ENCODE measurements at places on chromosomes 5 and 9. TPM values are rescaled to one million over a fixed set of nuclear protein-coding genes. Genes with fewer than 3 reads are reported as not detected.

DNA sequence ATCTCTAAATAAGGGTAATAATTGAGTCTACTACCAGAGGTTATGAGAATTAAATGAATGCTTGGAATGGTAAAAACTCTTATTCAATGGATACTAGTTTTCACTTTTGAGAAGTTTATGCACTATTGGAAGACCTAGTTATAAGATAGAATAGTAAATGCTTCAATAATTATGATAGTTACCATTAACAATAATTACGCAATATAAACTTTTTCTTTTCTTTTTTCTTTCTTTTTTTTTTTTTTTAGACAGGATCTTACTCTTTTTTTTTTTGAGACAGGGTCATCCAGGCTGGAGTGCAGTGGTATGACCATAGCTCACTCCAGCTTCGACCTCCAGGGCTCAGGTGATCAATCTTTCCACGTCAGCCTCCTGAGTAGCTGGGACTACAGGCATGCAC, 6.7 kb downstream of the ALDOB start:
- DNase-seq, result no peak

DNA sequence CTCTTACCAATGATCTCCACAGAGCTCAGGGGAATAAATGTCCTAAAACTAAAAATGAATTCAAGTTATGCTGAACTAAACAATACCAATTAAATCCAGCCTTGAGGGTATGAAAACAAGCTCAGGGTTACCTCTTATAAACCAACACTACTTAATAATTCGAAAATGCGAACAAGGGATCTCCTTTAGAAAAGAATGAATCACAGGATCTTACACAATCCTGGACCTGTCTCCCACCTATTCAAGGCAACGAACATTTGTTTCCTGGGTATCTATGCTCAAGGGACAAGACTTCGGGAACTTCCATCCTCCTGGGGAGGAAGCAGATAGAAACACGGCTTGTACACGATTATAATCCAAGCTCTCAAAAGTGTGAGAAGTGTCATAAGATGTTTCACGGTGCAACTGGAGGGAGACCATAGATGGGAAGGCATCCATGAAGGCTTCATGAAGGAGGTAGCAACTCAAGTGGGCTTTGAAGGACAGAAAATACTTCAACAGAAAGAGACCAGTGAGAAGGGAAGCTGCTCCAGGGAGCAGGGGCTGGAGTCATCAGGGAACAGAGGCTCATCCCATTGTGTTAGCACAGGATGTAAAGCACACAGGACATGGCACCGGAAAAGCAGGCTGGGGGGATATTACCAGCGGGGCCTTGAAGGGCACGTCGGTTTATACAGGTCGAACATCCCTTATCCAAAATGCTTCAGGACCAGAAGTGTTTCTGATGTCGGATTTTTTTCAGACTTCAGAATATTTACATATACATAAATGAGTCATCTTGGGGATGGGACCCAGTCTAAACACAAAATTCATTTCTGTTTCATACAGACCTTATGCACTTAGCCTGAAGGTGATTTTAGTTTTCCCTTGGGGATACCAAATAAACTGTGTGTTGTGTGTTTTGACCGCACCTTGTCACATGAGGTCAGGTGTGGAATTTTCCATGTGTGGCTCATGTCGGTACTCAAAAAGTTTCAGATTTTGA, 87.4 kb downstream of the TLE1 start:
- DNase-seq, result no peak

Gene C6
- 0.74 TPM for total RNA-seq

- no peak for DNase-seq
These were observed 249.8 kb upstream of the ZNF608 start for GRCh38 chr5:124996023-124996763.

DNA sequence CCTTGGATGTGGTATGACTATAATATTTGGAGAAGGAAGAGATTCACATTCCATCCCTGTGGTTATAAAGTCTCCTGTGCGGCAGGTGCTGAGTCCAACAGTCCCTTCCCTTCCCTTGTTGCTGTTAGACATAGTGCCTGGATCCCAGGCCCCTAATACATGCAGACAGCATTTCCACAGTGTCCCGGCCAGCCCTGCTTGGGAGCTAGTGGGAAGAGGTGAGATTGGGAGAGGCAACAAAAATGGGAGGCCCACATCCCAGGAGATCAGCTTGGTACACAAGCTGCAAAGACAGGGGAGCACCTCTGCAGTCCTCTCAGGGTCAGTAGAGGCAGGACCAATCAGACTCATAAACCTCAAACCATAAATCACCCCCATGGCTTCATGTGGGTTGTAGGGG, 3.3 kb upstream of the NEURL1B start:
- no peak for DNase-seq

DNA sequence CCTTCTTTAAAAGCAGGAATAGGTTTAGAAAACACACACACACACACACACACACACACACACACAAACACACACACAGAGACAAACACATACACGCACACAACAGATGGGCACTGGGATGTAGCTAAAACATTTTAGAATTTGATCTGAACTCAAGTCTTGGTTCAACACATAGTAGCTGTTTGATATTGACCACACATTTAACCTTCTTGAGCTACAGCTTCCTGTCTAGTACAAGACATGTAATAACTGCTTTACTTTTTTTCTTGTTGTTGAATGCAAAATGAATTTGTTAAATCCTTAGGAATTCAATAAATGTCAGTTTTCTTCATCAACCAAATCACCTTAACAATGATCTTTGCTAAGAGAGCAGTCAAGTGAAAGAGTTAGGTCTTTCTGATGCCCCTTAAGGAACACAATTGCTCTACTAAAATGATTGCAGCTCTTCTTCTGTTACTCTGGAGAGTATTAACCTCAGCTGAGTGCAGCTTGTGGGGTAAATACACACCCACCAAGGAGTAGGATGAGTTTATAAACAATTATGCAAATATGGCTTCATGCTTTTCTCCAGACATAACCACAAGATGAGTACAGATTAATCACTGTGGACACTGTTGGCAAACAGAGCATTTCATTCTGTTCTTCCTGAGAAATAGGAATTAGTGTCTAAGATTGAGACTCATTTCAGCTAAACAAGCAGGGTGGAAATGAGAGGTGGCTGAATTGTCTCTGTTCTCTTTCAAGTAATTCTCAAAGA, 302.9 kb upstream of the PAPPA start:
- no peak for DNase-seq

Gene ADAMTS13
- total RNA-seq, result 16.0 TPM

Gene SPARC
- total RNA-seq, result 55.2 TPM

Gene NR4A3
- 1.4 TPM for total RNA-seq

Gene ZFP37
- total RNA-seq, result 7.9 TPM

GRCh38 chr9:16364347-16364746, 506.1 kb downstream of the BNC2 start:
- DNase-seq, result no peak

- no peak for DNase-seq
These were observed 16.6 kb downstream of the ZNF608 start for GRCh38 chr5:124729720-124730359.

- no peak for DNase-seq
These were observed 421.5 kb downstream of the KIAA0825 start for GRCh38 chr5:94196953-94197352.

Gene MAP1B
- total RNA-seq, result 63.8 TPM

- DNase-seq, result no peak
These were observed 25.1 kb downstream of the VCAN start for GRCh38 chr5:83496626-83497025.

- DNase-seq, result peak; percentile 81
These were observed 1.1 kb downstream of the ZNF367 start for GRCh38 chr9:96417051-96417586.

Gene NKD2
- total RNA-seq, result 23.9 TPM

Gene SAPCD2
- total RNA-seq, result 15.1 TPM

- DNase-seq, result no peak
These were observed 119.5 kb upstream of the CTNND2 start for GRCh38 chr5:12023614-12024241.

Gene DDX4
- total RNA-seq, result not detected

Gene PCDHB8
- 2.8 TPM for total RNA-seq

DNA sequence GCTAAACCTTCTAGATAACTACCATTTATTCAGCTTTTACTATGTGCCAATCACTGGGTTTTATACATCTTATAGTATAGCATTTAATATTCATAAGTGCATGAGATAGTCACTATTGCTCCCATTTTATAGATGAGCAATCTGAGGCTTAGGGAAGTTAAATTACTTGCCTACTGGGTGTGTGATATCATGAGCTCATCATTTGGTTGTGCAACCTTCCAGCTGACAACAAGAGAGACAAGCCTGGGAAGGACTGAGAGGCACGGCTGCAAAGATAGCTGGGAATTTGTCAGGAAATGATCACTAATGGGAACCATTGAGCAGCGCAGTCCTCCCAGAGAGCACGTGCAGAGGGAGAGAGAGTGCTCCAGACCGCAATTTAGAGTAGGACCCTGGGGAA, 481.6 kb upstream of the KIF2A start:
- DNase-seq, result no peak

GRCh38 chr9:20352591-20352990, 269.7 kb downstream of the MLLT3 start:
- no peak for DNase-seq

Gene WDR70
- total RNA-seq, result 41.1 TPM

- no peak for DNase-seq
These were observed 3.7 kb upstream of the WDR31 start for GRCh38 chr9:113343732-113344231.

- DNase-seq, result no peak
These were observed 82.7 kb downstream of the HACD4 start for GRCh38 chr9:20948703-20949102.

Gene ATP10B
- 1.7 TPM for total RNA-seq

GRCh38 chr5:78611126-78611605, 37.4 kb downstream of the LHFPL2 start:
- DNase-seq, result no peak

DNA sequence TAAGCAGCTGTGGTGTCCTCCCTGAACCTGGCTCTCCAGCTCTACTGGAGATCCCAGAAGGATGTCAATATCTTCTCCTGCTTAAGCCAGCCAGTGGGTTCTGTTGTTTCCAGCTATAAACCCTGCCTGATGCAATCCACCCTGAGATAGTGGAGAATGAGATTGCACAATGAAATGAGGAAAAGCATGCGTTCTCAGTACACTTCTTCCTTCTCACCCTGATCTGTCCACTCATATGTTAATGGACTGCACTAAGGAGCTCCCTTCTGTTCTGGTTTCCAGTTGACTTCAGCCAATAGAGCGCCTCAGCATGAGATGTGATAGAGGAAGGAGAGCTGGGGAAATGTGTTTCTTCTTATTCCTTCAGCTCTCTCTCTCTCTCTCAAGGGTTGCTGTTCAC, 40.0 kb upstream of the CDH6 start:
- DNase-seq, result no peak

GRCh38 chr5:109016300-109016699, 268.6 kb downstream of the FER start:
- DNase-seq, result no peak

Gene DCTN4
- total RNA-seq, result 73.3 TPM

DNA sequence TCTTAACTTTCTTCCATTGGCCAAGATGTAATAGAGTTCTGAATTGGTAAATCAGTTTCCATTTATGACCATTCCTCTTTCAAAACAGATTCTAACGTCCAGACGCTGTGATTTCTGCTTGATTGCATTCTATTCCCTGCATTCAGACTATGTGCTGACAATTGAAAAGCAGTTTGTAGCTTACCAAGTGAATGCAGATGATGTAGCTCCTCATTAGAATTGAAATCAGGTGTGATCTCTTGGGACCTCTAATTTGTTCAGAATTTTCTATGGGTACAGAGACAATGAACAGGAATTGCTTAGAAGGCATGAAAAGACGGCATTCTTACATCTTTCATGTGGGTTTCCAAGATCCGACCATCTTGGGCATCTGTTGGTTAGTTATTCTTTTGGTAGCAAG, 191.9 kb downstream of the NTRK2 start:
- DNase-seq, result no peak

DNA sequence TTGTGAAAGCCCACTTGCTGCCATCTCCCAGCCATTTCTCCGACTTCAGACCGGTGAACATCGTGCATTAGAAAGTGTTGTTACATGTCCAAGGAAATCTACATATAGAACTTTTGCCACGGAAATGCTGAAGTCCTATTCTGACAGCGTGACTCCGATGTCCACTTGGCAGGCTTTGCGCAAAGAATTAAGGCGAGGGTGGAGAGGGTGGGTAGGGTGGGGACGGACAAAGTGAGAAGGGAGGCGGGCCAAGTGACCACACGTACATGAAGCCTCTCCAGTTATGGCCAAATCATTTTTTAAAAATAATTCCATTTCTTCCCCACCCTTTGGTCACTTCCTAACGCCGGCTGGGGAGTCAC, 460 bp upstream of the ACO1 start:
- no peak for DNase-seq

Data from progenitor cell of endocrine pancreas (in vitro differentiated cells).